ENCODE measurements at places on chromosomes 4 and X. TPM values are rescaled to one million over a fixed set of nuclear protein-coding genes. Genes with fewer than 3 reads are reported as not detected.

GRCh38 chr4:168143601-168144000 is 51.3 kb downstream of the ANXA10 start:
- DNase-seq: no peak

DNA sequence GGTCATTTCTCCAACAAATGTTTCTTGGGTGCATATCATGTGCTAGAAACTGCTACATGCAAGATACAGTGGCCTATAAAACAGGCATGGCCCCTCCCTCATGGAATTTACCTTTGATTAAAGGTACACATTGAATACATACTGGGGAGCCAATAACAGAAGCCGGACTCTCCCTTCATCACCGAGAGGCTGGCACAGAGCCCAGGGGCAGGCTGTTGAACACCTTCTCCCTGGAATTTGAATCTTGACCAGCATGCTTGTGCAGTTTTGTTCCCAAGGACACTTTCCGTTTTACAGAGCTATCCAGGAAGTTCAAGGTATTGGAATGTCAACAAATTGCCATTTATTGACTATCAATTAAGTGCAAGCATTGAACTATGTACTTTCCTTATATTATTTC is 33.2 kb downstream of the PPARGC1A start:
- no peak for DNase-seq

GRCh38 chrX:16300831-16301230 is 133.6 kb downstream of the MAGEB17 start:
- DNase-seq: no peak

- DNase-seq: no peak
Measured at GRCh38 chrX:100340491-100341141, 69.5 kb downstream of the PCDH19 start.

DNA sequence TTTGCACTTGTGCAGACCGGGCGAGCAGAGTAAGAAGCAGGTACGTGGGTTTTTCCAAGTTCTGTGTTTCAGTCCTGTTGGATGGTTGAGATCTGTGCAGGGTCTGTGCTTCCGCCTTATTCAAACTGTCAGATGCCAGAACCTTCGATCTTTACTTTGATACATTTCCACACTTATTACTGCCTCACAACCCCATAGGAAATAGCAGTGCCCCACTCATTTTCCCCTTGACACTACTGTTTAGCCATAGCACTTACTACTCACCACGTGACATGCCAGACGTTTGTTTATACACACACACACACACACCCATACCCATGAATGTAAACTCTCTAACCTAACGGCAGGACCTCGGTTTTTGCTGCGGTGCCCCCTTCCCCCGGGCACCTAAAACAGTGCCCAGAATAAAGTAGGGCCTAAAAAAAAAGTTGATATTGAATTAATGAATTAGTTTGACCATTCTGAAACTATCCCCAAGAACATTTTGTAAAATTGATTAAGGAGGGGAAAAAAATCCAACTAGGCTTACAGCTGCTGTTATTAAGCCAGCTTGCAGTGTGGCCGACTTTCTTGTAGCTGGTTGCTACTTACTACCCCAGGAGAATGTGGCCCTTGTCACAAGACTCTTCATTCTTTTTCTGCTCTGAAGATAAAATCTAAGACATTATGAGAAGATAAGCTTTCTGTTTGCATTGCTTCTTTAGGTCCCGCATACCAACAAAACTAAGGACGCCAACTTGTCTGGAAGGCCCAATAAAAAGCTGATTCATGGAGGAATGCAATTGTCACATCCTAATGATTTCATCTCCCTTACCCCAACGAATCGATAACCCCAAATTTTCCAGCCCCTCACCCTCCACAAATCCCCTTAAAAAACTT is 704 bp upstream of the SEPSECS start:
- no peak for DNase-seq

- peak; percentile 28 for DNase-seq
Measured at GRCh38 chr4:168514249-168514852, 17.5 kb downstream of the PALLD start.

DNA sequence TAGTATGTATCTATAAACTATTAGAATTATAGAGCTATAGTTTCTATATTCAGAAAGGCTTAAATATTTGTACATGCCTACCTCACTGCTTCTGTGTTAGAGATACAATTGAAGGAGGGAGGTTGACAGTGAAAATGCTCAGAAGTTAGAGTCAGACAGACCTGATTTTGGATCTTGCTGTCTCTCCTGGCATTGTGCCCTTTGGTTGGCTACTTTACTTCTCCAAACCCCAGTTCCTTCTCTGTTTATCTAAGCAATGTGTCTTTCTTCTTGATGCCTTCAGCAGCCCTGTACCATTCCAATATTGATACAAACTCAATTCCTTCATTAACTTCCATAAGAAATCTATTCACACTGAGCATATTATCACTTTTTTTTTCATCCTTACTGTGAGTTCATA is 28.7 kb downstream of the CCNG2 start:
- DNase-seq: no peak

DNA sequence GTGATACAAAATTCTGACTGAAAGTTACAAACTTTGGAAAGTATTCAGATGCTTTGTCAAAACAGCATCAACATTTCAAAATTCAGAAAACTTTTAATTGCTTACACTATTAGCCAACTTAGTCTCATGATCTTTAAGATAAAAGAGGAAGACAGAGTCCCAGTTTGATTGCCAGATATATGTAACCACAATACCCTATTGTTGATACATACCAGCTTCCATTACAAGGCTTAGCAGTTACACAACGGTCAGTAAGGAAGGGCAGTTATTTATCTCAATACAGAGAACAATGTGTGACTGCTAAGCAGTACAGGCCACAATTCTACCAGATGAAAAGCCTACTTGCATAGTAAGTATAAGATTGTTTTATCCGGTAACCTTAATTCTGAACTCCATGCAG is 138.4 kb downstream of the SPANXN3 start:
- no peak for DNase-seq

GRCh38 chr4:79854856-79855502 is 218.1 kb downstream of the ANTXR2 start:
- no peak for DNase-seq

GRCh38 chrX:72536542-72536941 is 36.1 kb downstream of the HDAC8 start:
- DNase-seq: no peak

- DNase-seq: no peak
Measured at GRCh38 chr4:185119927-185120630, 23.0 kb upstream of the SLC25A4 start.

GRCh38 chrX:70656304-70656703 is 211.7 kb downstream of the DLG3 start:
- no peak for DNase-seq

DNA sequence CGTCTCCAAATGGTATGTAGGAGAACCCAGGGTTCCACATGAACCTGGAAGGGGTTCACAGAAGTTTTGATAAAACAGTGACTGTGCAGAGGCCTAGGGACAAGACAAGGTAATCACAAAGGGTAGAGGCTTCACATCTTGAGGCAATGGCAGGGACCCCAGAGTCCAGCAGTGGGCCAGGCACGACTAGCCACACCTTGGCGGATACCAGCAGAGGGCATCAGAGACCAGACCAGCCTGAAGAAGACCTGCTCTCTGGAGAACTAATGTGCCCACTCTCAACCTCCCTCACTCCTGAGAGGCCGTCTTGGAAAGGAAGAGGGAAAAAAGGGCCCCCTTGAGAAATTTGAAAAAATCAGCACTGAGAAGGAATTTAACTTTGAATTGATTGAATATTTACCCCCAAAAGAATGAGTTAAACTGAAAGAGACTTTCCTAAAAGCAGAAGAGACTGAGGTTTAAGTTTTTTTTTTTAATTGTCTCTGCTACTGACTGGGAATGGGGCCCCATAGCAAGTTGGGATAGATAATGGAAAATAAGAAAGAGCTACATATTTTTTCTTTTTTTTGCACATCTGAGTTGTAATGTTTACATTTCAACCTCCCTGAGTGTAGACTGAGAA is 243.8 kb upstream of the JADE1 start:
- DNase-seq: no peak

GRCh38 chr4:42464550-42465094 is 67.3 kb downstream of the SHISA3 start:
- DNase-seq: no peak

- DNase-seq: no peak
Measured at GRCh38 chr4:3238721-3239120, 10.2 kb upstream of the MSANTD1 start.

GRCh38 chr4:80079255-80079923 is 6.4 kb upstream of the ANTXR2 start:
- no peak for DNase-seq

- DNase-seq: no peak
Measured at GRCh38 chr4:135476272-135476671, 1274.7 kb upstream of the PABPC4L start.

DNA sequence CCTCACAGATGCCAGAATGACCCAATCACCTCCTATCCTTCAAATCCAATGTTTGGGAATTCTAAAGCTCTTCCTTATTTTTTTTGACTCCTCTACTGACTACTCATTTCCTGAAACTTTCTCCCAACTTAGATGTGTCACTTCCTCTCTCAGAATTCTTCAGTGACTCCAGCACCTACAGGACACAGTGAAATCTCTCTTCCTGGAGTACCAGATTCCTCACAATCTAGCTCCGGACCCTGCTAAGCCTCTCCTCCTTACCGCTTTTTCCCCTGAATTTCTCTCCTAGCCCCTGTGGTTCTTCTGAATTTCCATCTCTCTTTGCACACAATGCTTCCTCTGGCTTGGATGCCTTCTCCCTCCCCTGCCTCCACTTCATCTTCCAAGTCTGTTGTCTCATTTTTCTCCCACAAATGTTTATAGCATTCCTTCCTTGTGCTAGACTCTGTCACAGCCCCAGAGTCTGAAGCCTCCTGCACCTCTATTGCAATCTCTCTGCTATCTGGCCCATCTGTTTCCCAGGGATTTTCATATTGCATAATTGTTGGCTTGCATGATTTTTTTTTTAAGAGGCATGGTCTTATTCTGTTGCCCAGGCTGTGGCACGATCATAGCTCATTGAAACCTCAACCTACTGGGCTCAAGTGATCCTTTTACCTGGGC is 80.1 kb downstream of the ANAPC4 start:
- no peak for DNase-seq

DNA sequence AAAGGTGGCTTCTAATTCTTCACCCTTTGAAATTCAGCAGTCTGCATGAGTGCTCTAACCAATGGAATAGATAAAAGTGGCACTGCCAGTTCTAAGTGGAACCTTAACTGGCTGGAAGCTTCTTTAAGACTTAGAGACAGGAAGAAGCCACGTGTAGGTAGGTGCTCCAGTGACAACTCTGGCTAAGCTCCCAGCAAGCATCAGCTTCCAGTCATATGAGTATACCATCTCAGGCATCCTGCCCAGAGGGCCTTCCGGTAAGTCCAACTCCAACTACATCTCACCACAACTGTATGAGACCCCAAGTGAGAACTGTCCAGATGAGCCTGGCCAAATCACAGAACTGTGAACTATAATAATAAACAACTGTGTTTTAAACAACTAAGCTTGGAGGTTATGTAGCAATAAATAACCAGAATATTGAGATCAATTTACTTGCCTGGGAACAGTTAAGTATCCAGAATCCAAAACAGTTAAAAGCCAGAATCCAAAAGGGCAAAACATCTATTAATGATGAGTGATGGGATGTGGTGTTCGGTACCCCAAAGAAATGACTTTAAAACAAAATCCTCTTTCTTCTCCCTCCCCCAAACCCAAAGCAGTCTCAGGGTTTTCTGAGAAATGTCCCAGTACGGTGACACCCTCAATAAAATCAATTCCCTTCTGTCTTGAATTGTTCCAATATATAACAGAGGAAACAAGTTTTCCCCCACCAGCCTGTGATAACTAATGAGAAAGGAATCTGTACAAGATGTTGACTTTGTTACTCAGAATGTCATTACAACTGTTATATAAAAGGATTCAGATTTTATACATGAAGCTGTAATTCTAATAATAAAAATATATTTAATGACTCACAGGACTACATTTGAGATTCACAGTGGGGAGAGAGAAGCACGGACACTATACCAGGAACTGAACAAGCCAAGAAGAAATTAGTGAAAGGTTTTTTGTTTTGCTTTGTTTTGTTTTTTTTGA is 4.2 kb downstream of the TSPAN5 start:
- DNase-seq: no peak

DNA sequence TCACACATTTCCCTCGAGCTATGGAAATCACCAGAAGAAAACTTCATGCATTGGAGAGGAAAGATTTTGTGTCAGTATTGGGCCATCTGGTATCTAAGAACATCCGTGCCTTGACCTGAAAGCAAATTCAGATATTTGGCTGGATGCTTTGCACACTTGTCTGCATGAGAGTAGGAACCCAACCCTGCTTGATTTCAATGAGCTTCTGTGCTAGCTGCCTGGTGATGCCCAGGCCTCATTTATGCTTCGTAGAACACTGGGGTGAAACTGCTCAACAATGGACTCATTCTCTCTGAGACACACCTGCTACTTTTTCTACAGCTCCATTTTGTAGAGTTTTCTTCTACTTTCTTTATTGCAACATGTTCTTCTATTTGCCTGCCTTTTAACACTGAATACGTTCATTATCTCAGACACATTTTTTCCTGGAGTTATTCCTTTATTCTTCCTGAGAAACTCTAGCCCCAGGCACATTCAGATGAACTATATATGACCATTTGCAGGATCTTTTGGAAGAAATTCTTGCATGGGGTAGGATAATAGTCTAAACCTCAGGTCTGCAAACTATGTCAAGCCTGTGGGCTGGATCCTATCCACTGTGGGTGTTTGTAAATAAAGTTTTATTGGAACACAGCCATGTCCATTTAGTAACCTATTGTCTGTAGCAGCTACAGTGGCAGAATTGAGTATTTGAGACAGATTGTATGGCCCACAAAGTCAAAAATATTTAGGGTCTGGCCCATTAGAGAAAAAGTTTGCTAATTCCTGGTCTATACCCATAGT is 83.8 kb upstream of the CLCN4 start:
- no peak for DNase-seq

GRCh38 chrX:135081693-135082404 is 29.9 kb upstream of the RTL8A start:
- DNase-seq: no peak

- DNase-seq: no peak
Measured at GRCh38 chr4:117400039-117400835, 314.9 kb upstream of the TRAM1L1 start.

- peak; percentile 17 for DNase-seq
Measured at GRCh38 chr4:22090661-22091351, 142.2 kb upstream of the KCNIP4 start.

DNA sequence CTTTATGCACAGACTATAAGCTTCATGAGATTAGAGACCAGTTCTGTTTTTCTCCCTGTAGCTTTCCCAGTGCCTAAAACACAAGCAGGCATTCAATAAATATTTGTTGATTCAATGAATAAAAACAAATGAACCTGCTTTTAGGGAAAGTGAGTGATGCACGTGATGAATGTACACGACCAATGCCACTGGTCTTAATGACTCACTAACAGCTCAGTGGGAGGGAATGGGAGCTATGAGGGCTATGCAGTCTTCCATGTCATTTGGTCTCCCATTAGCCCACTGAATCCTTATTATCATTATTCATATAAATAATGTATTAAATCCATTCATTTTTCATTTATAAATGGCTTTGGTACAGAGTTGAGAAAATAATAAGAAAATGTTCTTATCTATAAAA is 247.4 kb downstream of the FBXO8 start:
- DNase-seq: no peak

The GAGE2A gene
- total RNA-seq: not detected

The IL21 gene
- not detected for total RNA-seq

The FANCB gene
- 12.6 TPM for total RNA-seq

The MAPK10 gene
- total RNA-seq: 247 TPM

The IL9R gene
- 0.63 TPM for total RNA-seq

The TCP11X2 gene
- not detected for total RNA-seq

The S100P gene
- total RNA-seq: 88.9 TPM

The SLITRK2 gene
- 1.5 TPM for total RNA-seq

The DDIT4L gene
- 10.4 TPM for total RNA-seq

The CPXCR1 gene
- not detected for total RNA-seq

The SPATA18 gene
- 4.0 TPM for total RNA-seq

The TBX22 gene
- 0.21 TPM for total RNA-seq

The F8A1 gene
- 0.95 TPM for total RNA-seq

Data from urinary bladder (tissue), 4 donors.